ENCODE measurements at places on chromosomes 1 and 21. TPM values are rescaled to one million over a fixed set of nuclear protein-coding genes. Genes with fewer than 3 reads are reported as not detected.

DNA sequence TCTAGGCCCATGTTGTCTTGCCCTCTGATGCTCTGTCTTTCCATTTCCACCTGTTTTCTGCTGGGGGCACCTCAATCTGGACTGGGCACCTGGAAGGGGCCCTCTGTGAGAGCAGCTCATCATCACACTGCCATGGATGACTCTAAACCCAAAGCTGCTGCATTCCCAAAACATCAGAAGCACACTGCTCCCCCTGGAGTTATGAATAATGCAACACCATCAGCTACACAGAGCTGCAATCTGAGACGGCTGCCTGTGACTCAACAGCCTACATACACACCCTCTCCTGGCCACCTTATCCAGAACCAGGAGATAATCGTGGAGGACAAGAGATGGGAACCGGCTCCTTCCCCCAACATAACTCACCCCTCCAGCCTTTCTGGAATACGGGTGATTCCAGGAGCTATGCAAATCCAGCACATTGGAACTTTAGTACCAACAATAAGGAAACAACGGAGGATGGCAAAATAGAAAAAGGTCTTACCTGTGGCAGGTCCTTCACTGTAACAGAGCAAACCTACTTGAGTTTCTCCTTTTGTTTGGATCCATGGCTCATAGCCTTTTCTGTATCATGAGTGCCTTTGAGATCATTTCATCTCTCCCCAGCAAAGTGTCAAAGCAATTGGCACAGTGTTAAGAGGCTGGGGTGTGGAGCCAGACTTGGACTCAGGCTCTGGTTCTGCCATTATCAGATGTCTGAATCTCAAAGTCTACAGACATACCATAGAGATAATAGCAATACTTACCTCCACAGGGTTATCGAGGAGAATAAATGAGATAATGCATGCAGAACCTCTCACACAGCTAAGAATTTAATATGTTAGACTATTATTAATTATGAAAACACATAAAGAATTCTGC, 29.3 kb downstream of the AK2 start:
- H3K27me3 ChIP-seq: no peaks in the 10 kb centered on the region
- peak; percentile 84 for DNase-seq
- H3K27ac ChIP-seq: no peak overlapping the region
- no peak overlapping the region for H3K4me3 ChIP-seq

DNA sequence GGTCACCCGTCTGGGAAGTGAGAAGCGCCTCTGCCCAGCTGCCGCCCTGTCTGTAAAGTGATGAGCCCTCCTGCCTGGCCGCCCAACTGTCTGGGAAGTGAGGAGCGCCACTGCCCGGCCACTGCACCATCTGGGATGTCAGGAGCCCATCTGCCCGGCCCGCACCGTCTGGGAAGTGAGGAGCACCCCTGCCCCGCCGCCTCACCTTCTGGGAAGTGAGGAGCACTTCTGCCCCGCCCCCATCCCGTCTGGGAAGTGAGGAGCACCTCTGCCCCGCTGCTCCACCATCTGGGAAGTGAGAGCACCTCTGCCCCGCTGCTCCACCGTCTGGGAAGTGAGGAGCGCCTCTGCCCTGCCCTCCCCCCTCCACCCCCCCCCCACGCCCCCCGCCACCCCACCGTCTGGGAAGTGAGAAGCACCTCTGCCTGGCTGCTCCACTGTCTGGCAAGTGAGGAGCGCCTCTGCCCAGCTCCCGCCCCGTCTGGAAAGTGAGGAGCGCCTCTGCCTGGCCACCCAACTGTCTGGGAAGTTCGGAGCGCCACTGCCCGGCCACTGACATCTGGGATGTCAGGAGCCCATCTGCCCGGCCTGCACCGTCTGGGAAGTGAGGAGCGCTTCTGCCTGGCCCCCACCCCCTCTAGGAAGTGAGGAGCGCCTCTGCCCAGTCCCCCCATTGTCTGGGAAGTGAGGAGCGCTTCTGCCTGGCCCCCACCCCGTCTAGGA, 4.5 kb upstream of the ZZZ3 start:
- H3K4me3 ChIP-seq: no peak overlapping the region
- H3K27ac ChIP-seq: no peak overlapping the region
- H3K36me3 ChIP-seq: no peaks in the 10 kb centered on the region
- no peak for DNase-seq
- peaks cover 12% of the 10 kb centered on the region for H3K4me1 ChIP-seq

DNA sequence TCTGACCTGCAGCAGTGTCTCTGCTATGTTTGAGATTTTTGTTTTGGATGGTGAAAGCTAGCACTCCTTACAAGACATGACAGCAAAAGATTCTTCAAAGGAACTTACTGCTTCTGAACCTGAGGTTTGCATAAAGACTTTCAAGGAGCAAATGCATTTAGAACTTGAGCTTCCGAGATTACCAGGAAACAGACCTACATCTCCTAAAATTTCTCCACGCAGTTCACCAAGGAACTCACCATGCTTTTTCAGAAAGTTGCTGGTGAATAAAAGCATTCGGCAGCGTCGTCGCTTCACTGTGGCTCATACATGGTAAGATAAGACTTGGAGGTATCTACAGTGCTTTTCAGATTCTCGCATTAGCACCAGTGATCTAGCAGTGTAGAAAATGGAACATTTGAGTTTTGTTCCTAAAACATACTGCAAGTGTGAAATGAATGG, 200.2 kb downstream of the PDE4B start:
- H3K27me3 ChIP-seq: no peaks in the 10 kb centered on the region
- H3K36me3 ChIP-seq: no peaks in the 10 kb centered on the region
- peak overlapping the region; percentile 57 for H3K27ac ChIP-seq
- H3K4me1 ChIP-seq: peaks cover 9% of the 10 kb centered on the region
- DNase-seq: peak; percentile 19
- H3K4me3 ChIP-seq: peak overlapping the region; percentile 47

DNA sequence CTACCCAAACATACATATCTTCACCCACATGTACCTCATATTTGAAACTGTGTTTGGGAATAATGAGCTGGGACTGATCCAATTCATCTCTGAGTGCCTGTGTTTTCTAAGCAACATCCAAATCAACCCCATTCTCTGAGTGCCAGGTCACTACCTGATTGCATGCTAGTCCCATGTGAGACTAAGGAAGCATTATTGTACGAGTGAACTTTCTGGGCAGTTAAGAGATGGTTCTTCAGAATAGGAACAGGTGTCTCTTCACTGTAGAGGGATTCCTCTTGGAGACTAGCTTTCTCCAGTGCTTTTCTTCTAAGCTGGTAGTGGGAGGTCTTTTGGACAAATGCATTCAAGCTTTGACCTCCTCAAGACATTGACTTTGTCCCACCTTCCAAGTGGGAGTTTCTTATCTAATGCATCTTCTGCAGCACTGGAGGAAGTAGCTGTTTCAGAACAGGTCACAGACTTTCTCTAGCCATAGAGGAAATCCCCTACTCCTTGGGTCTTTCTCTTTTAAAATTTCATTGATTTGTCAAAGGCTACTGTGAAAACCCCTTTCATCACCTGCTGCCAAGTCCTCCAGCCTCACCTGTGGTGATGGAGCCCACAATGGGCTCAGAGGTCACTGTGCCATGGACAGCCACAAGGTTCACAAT, 172.0 kb upstream of the KIAA0040 start:
- H3K27ac ChIP-seq: no peak overlapping the region
- H3K4me1 ChIP-seq: no peaks in the 10 kb centered on the region
- no peak for DNase-seq
- H3K4me3 ChIP-seq: no peak overlapping the region

FRRS1 gene
- total RNA-seq: 12.1 TPM

CLCA1 gene
- not detected for total RNA-seq

OR2T2 gene
- total RNA-seq: not detected

LAPTM5 gene
- not detected for total RNA-seq

HES3 gene
- total RNA-seq: not detected
